ENCODE measurements at places on chromosomes 16 and 17. TPM values are rescaled to one million over a fixed set of nuclear protein-coding genes. Genes with fewer than 3 reads are reported as not detected.

The TBC1D3L gene
- total RNA-seq: 3.0 TPM

The TEKT5 gene
- total RNA-seq: 1.0 TPM

The GNAO1 gene
- total RNA-seq: 3.9 TPM

The YBX2 gene
- total RNA-seq: 0.51 TPM

The ABCC3 gene
- total RNA-seq: 5.6 TPM

The GPR139 gene
- total RNA-seq: not detected

The TSR1 gene
- 77.8 TPM for total RNA-seq

Measured in tongue (tissue), 3 donors.